ENCODE measurements at places on chromosomes 3 and 15.

- no peak for DNase-seq
Observed at GRCh38 chr3:55598224-55598623, 111.1 kb upstream of the WNT5A start.

DNA sequence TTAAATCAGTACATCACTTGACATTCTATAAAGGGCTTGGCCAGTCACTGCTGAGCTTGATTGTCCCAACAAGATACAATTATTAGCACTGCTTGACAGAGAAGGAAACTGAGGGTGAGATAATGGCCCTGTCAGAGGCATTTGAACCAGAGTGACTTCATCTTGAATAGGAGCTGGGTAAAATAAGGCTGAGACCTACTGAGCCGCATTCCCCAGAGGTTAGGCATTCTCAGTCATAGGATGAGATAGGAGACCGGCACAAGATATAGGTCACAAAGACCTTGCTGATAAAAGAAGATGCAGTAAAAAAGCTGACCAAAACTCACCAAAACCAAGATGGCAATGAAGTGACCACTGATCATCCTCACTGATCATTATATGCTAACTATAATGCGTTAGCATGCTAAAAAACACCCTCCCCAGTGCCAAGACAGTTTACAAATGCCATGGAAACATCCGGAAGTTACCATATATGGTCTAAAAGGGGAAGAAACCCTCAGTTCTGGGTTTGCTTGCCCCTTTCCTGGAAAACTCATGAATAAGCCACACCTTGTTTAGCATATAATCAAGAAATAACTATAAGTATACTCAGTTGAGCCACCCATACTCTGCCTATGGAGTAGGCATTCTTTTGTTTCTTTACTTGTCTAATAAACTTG lies 239.1 kb upstream of the SETMAR start:
- no peak for DNase-seq

GRCh38 chr15:65930134-65930533 lies 60.8 kb downstream of the RAB11A start:
- no peak for DNase-seq

DNA sequence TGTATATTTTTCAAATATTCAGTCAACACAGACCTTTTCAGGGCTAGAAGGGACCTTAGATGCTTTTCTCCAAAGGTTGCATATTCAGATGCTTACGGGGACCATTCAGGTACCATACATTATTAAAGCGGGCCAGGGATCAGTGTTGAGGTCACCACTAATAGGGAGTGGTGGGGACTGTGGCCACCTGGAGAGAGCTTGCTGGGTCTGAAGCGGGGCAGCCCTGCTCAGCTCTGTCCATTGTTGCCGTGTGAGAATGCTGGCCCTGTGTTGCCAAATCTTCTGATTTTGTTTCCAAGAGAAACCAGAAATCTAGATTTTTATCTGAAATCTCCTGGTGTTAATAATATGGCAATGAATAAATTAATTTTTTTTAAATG lies 23.7 kb downstream of the ABHD2 start:
- DNase-seq: no peak

GRCh38 chr15:40251486-40252140 lies 12.8 kb downstream of the PAK6 start:
- no peak for DNase-seq

- DNase-seq: no peak
Observed at GRCh38 chr3:98508582-98508981, 11.1 kb downstream of the OR5K2 start.

- no peak for DNase-seq
Observed at GRCh38 chr3:121698901-121699300, 38.2 kb upstream of the HCLS1 start.

DNA sequence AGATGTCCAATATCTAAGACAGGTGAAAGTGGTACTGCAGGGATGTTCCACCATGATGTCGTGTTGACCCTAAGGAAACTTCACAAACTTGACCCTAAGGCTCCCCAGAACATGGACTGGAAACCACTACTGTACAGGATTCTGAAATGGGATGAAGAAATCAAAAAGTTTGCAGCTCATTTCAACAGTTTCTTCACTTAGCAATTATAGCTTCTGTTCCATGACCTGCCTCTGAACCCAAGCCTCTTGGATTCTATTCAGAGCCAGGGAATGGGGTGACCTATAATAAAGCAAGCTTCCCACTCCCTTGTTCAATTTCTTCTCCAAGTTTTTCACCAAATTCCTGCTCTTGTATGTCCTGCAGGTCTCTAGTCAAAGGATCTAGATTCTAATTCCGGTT lies 40.7 kb downstream of the DUT start:
- no peak for DNase-seq
